ENCODE measurements at places on chromosomes 3 and 15. TPM values are rescaled to one million over a fixed set of nuclear protein-coding genes. Genes with fewer than 3 reads are reported as not detected.

DNA sequence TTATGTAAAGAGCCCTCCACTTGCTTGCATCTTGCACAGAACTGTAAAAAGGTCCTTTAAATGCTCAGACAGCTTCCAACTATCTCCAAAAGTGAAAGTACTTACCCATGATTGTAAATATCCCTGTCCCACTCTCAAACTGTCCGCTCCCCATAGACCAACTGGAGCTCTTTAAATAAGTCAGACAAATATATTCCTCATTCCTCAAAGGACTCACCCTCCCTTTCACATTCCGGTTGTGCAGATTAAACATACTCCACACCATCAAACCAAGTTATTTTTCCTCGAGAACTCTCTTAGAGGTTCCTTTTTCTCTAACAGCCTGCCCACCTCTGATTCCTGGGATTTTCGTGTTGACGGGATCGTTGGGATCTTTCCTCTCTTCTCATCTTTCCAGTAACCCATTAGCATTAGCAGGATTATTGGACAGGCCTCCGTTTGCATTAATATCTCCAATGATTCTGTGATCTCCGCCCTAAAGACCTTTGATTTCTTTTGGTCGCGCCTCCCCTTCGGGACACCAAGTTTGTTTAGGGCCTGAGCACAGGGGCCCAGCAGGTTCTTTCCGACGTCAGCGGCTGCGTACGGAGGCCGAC lies 763 bp downstream of the GOLGB1 start:
- H3K27me3 ChIP-seq: no peaks in the 10 kb centered on the region
- peak overlapping the region; percentile 87 for H3K4me3 ChIP-seq
- DNase-seq: no peak
- H3K36me3 ChIP-seq: no peaks in the 10 kb centered on the region

DNA sequence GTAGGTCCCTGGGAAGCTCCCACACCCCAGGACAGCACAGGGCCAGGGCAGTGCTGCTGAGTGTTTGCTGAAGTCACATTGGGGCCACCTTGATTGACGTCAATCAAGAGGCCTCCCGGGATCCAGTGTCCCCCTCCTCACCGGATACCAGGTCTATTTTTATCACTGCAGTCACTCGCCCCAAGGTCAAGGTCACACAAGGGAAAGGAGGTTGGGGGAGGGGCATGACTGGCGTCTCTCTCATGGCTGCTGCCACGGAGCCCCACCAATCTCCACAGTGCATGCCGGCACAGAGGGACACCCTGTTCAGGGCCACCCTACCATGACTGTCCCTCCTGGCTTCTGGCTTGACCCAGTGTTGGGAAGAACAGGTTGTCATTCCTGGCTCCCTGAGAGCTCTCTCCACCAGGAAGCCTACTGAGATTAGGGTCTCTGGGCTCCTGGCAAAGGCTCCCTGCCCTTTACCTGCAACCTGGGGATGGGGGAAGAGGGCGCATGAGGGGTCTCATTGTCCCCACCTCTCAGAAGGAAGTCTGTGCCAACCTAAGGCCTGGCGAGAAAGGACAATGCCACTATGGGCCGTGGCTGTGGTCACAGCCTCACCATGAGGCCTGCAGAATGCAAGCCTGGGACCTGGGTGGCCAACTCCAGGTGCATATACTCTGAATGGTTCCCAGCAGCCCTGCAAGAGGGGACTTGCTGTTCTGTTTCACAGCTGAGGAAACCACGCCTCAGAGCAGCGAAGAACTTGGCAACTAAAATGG lies 1.5 kb downstream of the MYL3 start:
- H3K4me3 ChIP-seq: no peak overlapping the region
- no peaks in the 10 kb centered on the region for H3K4me1 ChIP-seq
- peak; percentile 25 for DNase-seq
- H3K27me3 ChIP-seq: no peaks in the 10 kb centered on the region
- no peak overlapping the region for H3K27ac ChIP-seq

GRCh38 chr3:99856437-99857220 lies 39.0 kb downstream of the CMSS1 start:
- H3K4me3 ChIP-seq: peak overlapping the region; percentile 26
- H3K36me3 ChIP-seq: peaks cover 11% of the 10 kb centered on the region
- DNase-seq: no peak
- no peaks in the 10 kb centered on the region for H3K27me3 ChIP-seq
- H3K27ac ChIP-seq: no peak overlapping the region

DNA sequence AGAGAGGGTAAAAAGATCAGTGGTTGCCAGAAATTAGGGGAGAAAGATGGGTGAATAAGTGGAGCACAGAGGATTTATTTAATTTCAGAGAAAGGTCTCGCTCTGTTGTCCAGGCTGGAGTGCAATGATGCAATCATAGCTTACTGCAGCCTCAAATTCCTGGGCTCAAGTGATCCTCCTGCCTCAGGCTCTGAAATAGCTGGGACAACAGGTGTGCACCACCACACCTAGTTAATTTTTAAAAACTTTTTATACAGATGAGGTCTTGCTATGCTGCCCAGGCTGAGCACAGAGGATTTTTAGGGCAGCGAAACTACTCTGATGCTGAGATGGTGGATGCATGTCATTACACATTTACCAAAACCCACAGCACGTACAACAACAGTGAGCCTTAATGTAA lies 20.9 kb upstream of the TLE3 start:
- H3K27ac ChIP-seq: no peak overlapping the region
- DNase-seq: no peak
- H3K27me3 ChIP-seq: no peaks in the 10 kb centered on the region
- no peaks in the 10 kb centered on the region for H3K36me3 ChIP-seq
- H3K4me3 ChIP-seq: no peak overlapping the region
- H3K4me1 ChIP-seq: no peaks in the 10 kb centered on the region

DNA sequence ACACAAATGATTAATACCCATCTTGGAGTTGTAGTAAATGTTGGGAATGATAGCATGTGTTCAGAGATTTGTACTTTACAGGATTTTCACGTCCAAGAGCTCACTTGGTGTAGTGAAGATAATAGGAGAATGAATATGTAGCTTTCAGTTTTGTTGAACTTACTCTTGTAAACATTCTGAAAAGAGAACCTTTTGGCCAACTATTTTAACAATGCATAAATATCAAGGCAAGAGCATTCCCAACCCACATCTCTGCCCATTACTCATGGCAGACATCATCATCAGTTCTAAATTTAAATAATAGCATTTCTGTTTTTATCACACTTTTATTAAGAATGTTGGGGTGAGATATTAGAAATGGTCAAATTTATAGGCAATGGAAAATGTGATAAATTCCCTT lies 465.2 kb upstream of the TPRG1 start:
- no peaks in the 10 kb centered on the region for H3K4me1 ChIP-seq
- no peak overlapping the region for H3K27ac ChIP-seq
- H3K27me3 ChIP-seq: no peaks in the 10 kb centered on the region
- H3K4me3 ChIP-seq: no peak overlapping the region

- no peak for DNase-seq
- H3K4me1 ChIP-seq: no peaks in the 10 kb centered on the region
- no peaks in the 10 kb centered on the region for H3K36me3 ChIP-seq
- H3K27ac ChIP-seq: no peak overlapping the region
- no peaks in the 10 kb centered on the region for H3K27me3 ChIP-seq
Measured at GRCh38 chr15:76501726-76502125, 165.2 kb downstream of the ISL2 start.

GRCh38 chr15:52790169-52790708 lies at the start of gene ONECUT1:
TSS of gene ONECUT1 (minus strand) at chr15:52790336. CDS start at chr15:52789884, 452 bp downstream.
- no peaks in the 10 kb centered on the region for H3K36me3 ChIP-seq
- H3K4me3 ChIP-seq: peak within 1 kb of the TSS; percentile 36
- no peak for DNase-seq
- H3K4me1 ChIP-seq: no peaks in the 10 kb centered on the region

GRCh38 chr15:85625856-85626255 lies 168.9 kb downstream of the KLHL25 start:
- H3K4me3 ChIP-seq: no peak overlapping the region
- peaks cover 5% of the 10 kb centered on the region for H3K4me1 ChIP-seq
- no peak for DNase-seq

Gene LRTM1
- total RNA-seq: not detected

Gene ATR
- total RNA-seq: 21.1 TPM

Gene GOLGA8T
- not detected for total RNA-seq

Gene IGF2BP2
- 10.0 TPM for total RNA-seq
